ENCODE measurements at places on chromosomes 16 and 17.

- DNase-seq = no peak
These were observed 5.6 kb downstream of the ALOX12 start for GRCh38 chr17:7001318-7001961.

- DNase-seq = no peak
These were observed at the start of gene CAPNS2 for GRCh38 chr16:55566432-55567175. CAPNS2 (plus strand) TSS chr16:55566684; CDS start chr16:55566757, 73 bp downstream.

GRCh38 chr17:1762901-1763898, 1.3 kb downstream of the SERPINF1 start:
- DNase-seq = no peak

GRCh38 chr16:84839054-84839453, 19.3 kb downstream of the CRISPLD2 start:
- no peak for DNase-seq

GRCh38 chr17:38429476-38430100, 1.3 kb downstream of the ARHGAP23 start:
- DNase-seq = no peak

DNA sequence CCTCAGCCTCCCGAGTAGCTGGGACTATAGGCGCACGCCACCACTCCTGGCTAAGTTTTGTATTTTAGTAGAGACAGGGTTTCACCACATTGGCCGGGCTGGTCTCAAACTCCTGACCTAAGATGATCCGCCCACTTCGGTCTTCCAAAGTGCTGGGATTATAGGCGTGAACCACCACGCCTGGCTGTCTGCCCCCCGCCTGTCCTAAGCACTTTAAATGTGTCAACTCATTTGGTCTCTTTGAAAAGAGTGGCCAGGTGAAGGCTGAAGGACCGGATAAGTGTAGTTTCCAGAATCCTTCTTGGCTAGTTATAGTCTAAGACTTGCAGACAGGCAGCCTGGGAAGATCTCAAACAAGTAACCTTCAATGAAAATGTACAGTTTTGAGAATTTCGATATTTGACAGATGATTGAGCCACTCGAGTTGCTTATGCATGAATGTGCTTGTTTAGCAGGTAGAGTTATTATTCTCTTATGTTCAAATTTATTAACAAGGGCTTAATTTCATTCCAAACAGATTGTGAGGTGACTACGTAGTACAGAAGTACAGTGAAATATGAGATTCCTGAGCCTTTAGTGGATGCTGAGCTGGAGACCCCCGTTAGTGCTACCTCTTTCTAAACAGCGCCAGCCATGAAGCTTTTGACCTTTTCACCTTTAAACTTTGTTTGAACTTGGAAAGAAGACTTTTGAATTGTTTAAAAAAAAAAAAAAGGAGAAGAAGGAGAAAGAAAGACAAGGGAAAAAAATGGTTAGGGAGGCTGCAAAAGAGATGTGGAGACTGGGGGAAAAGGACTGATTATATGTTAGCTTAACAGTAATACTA, 164.4 kb upstream of the TBX2 start:
- no peak for DNase-seq

- no peak for DNase-seq
These were observed 28.4 kb downstream of the KDM8 start for GRCh38 chr16:27231692-27232060.

- no peak for DNase-seq
These were observed 1.8 kb downstream of the KCNJ2 start for GRCh38 chr17:70171159-70171558.

DNA sequence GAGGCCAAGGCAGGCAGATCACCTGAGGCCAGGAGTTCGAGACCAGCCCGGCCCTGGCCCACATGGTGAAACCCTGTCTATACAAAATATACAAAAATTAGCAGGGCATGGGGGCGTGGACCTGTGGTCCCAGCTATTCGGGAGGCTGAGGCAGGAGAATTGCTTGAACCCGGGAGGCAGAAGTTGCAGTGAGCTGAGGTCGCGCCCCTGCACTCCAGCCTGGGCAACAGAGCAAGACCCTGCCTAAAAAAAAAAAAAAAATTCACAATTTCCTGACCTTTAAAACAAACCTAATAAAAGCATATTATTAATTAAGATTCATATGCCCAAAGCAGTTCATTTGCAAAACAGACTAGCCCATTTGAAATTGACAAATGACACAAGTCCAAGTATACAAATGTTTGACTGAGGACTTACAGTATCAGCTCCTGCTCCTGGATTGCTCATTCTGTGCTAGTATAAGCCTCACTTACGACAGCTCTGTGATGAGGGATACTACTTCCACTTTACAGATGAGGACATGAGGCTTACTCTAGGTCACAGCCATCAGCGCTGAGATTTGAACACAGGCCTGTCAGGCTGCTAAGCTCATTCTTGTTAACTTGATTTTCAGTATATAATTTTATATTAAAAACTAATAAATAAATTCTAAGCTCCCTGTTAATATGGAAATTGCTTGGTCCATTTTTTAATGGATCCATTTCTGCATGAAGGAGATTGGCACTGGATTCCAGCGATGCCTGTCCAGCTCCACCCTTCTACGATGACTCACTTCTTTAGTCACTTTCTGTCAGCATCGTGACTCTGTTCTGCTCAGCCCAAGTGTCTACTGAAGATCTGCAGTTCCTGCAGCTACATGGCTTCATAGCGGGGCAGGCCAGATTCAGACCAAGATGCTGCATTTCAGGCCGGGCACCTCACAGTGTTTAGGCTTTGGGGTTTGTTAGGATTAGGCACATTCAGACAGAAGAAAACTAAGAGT, 88.2 kb downstream of the WDR59 start:
- DNase-seq = peak; percentile 3

DNA sequence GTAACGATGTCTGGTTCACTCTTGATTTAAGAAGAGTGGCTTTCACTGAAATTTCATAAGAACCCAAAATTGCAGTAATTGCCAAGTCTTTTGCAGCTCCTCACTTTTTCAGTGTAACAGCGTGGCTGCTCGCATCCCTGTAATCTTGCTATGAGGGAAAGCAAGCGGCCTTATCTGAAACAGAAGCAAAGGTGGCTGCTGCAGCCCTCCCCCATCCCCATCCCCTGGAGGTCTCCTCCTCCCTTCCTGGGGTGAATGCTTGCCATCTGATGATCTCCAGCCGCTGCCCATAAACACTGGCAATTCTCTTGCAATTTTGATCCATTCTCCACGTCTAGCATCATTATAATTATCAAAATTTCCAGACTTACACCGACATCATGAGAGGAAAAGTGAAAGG, 182.5 kb upstream of the ASIC2 start:
- no peak for DNase-seq
